Fibroblast of upper back skin (primary cell): ENCODE measurements at places on chromosomes 4 and X.

DNA sequence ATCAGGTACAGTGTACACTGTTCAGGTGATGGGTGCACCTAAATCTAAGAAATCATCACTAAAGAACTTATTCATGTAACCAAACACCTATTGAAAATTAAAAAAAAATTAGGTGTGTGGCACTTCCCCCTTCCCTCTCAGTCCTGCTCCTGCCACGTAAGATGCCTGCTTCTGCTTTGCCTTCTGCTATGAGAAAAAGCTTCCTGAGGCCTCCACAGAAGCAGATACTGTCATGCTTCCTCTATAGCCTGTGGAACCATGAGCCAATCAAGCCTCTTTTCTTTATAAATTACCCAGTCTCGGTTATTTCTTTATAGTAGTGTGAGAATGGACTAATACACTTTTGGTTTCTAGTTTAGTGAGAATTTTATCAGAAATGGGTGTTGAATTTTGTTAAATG lies 459.8 kb upstream of the DIPK2B start:
- DNase-seq: no peak

DNA sequence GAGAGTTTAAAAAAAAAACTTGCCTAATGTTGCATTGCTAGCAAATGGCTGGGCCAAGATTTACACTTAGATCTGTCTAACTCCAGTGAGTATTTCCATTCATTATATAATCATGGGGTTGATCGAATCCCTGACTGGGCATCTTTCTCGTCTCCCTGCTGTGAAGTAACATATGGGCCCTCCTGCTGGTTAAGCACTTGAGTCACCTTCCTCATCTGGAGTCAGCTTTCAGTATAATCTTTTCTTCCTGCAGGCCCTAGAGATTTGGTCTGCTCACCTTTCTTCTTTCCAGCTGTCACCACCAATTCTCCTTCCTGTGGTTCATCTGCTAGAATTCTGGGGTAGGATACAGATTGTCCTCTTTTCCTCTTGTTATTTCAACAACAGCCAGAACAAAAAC lies 41.6 kb downstream of the TIGD2 start:
- peak; percentile 27 for DNase-seq

- peak; percentile 96 for DNase-seq
These were observed 41.5 kb downstream of the REELD1 start for GRCh38 chr4:146255874-146256273.

- no peak for DNase-seq
These were observed 10.4 kb upstream of the SEPTIN11 start for GRCh38 chr4:76939184-76939583.

DNA sequence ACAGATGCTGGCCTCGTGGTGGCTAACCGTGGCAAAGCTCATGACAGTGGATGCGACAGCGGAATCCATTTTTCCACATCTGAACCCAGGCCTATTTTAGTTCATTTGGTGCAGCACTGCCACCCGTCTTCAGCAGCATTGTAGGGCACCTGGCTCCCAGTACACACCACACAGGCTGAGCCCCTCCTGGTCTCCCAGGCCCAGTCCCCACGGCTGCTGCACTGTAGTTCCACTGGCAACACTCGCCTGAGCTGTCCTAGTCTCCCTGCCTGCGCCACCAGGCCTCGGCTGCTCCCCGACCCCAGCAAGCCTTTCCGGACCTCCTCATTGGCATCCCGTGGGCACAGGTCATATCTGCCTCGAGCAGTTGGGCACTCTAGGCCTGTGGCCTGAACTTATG lies 76.2 kb downstream of the MTMR1 start:
- DNase-seq: no peak

GRCh38 chr4:78477276-78477675 lies 74.3 kb upstream of the ANXA3 start:
- peak; percentile 21 for DNase-seq

GRCh38 chr4:41256131-41256739 lies 493 bp upstream of the UCHL1 start:
- DNase-seq: peak; percentile 79

- DNase-seq: peak; percentile 55
These were observed 173.8 kb upstream of the RAI2 start for GRCh38 chrX:18034945-18035344.

DNA sequence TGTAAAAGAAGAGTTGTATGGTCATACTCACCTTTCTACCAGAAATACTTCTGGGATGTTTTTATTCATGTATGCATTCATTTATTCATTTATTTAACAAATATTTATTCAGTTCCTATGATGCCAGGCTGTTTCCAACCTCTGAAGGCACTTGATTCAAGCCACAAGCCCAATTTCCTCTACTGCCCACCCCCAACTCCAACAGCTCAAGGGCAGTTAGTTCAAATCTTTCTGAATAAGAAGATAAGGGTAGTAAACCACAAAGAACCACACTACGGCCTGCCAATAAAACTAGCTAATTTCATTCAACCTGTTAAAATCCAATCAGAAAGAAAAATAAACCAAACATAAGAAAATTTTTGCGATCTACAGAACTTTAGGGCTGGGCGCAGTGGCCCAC lies 31.2 kb downstream of the LRBA start:
- DNase-seq: no peak

- peak; percentile 78 for DNase-seq
These were observed 84.6 kb downstream of the FBXO8 start for GRCh38 chr4:174198828-174199227.

- no peak for DNase-seq
These were observed 127.1 kb downstream of the KLHL13 start for GRCh38 chrX:117989512-117989911.

- DNase-seq: peak; percentile 31
These were observed 674 bp downstream of the SH3D19 start for GRCh38 chr4:151324752-151325110.

GRCh38 chrX:20521222-20521621 lies 254.5 kb upstream of the RPS6KA3 start:
- peak; percentile 54 for DNase-seq

- DNase-seq: peak; percentile 40
These were observed 25.3 kb downstream of the BTC start for GRCh38 chr4:74768857-74769525.

- no peak for DNase-seq
These were observed 67.8 kb upstream of the ATP6AP2 start for GRCh38 chrX:40513012-40513411.

GRCh38 chr4:122412547-122412946 lies 33.7 kb downstream of the ADAD1 start:
- peak; percentile 3 for DNase-seq

DNA sequence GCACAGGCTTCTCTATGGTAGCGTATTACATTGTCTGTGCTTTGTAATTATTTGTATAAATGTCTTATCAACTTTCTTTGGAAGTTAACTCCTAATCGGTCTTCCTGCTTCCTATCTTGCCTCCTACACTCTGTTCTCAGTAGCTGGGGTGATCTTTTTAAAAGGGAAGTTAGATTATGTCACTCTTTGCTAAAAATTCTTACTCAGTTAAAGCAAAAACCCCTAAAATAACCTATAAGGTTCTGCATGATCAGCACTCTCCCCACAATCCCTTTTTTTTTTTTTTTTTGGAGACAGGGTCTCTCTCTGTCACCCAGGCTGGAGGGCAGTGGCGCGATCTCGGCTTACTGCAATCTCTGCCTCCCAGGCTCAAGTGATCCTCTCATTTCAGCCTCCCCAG lies 2.6 kb upstream of the PRPS1 start:
- no peak for DNase-seq

DNA sequence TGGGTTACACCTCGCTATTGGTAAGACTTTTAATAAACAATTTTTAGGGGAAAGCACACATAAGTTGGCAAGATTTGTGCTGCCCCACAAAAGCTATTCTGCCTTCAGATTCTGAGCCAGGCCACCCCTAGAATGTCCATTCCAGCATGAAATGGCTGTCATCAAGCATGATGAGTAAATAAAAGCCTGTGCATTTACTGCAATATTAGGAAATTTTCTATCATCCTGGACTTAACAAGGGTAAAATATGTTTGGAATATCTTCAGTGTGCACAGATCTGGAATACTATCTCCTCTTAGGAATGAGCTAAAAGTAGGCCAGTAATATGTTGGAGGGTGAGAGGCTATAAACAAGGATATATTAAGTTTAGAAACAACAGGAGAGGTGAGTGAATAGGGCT lies 510.9 kb downstream of the ANKRD50 start:
- peak; percentile 29 for DNase-seq
